Omental fat pad (tissue), 4 donors: ENCODE measurements at places on chromosomes 5 and 9. TPM values are rescaled to one million over a fixed set of nuclear protein-coding genes. Genes with fewer than 3 reads are reported as not detected.

The PCDHB4 gene
- 6.9 TPM for total RNA-seq

DNA sequence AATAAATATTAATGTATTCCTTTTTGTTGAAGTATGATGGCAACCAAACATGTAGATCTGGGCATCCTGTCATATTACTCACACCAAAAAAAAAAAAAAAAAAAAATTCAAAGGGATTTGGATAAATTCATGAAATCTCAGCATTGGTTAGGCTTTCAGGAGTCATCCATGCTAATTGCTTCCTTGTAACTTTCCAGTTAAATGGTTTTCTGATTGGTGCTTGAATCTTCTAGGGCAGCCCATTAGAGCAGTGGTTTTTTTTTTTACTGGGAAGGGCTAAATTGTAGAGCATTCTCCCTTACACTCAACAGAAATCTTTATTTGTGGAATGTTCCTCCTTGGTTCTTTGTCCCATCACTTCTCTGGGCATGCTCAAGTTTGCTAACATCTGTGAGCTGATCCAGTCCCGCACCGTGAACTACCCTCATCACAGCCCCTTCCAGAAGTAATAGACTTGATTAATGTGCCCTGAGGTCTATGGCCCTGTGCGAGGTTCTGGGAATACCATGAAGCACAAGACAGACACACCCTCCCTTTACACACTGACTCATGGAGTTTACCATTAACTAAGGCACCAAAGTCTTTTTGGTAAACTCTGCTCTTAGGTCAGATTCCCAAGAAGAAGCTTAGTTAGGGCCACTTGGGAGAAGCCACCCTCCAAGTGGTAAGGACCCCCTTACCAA, 56.0 kb downstream of the RGS3 start:
- no peak for DNase-seq

- no peak for DNase-seq
These were observed 224.6 kb downstream of the PLK2 start for GRCh38 chr5:58235299-58235698.

The LCN2 gene
- total RNA-seq = not detected

The PCDHB3 gene
- total RNA-seq = 1.8 TPM

GRCh38 chr5:147017191-147017590, 138.6 kb upstream of the PPP2R2B start:
- no peak for DNase-seq

- DNase-seq = no peak
These were observed 107.0 kb upstream of the RETREG1 start for GRCh38 chr5:16723821-16724220.
